MG63 (cell line): ENCODE measurements at places on chromosomes 5 and 9. TPM values are rescaled to one million over a fixed set of nuclear protein-coding genes. Genes with fewer than 3 reads are reported as not detected.

DNA sequence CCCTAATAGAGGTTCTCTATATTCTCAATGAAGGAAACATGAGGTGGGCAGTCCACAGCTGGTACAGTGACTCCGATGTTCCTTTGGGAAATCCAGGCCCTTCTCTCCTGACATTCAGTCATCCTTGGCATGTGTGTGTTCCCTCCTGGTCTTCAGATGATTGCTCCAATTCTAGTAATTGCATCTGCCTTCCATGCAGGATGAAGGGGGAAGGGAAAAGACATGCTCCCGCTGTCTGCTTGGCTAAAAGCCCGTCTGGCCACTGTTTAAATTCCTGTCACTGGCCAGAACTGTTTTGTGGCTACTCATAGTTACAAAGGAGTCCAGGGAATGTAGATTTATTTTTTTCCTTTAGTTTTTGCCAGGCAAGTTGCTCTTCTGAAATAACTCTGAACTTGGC, 65.0 kb downstream of the MAST4 start:
- peak; percentile 79 for DNase-seq

DNA sequence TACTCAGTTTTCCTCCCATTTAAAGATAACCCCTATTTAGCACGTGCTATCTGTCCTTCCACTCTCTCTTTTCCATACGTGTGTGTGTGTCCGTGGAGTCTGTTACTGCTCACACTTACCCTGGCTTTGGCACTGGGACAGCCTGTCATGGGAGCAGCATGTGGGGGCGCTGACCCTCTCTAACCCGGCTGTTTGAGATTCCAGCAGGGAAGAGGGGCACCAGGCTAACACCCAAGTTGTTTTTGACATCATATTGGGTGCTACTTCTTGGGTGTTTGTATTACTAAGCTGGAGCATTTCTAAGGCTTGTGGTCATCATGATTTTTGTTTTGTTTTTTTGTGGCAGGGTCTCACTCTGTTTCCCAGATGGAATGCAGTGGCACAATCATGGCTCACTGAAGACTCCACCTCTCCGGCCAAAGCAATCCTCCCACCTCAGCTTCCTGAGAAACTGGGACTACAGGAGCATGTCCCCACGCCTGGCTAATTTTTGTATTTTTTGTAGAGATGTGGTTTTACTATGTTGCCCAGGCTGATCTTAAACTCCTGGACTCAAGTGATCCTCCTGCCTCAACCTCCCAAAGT, 56.9 kb upstream of the SIMC1 start:
- no peak for DNase-seq

DNA sequence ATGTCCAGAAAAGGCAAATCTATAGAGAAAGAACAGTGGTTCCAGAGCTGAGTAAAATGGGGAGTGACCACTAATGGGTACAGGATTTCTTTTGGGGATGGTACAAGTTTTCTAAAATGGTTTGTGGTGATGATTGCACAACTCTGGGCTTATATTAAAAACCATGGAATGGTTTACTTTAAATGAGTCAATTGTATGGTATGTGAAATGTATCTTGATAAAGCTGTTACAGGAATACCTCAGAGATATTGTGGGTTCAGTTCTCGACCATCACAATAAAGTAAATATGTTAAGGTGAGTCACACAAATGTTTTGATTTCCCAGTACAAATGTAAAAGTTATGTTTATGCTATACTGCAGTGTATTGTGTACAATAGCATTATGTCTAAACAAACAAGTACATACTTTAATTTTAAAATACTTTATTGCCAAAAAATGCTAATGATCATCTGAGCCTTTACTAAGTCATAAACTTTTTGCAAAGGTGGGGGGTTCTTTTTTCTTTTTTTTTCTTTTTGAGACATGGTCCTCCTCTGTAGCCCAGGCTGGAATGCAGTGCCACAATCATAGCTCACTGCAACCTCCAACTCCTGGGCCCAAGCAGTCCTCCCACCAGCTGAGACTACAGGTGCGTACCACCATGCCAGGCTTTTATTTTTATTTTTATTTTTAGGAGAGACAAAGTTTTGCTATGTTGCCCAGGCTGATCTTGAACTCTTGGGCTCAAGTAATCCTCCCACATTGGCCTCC, 65.9 kb downstream of the SHOC1 start:
- peak; percentile 11 for DNase-seq

DNA sequence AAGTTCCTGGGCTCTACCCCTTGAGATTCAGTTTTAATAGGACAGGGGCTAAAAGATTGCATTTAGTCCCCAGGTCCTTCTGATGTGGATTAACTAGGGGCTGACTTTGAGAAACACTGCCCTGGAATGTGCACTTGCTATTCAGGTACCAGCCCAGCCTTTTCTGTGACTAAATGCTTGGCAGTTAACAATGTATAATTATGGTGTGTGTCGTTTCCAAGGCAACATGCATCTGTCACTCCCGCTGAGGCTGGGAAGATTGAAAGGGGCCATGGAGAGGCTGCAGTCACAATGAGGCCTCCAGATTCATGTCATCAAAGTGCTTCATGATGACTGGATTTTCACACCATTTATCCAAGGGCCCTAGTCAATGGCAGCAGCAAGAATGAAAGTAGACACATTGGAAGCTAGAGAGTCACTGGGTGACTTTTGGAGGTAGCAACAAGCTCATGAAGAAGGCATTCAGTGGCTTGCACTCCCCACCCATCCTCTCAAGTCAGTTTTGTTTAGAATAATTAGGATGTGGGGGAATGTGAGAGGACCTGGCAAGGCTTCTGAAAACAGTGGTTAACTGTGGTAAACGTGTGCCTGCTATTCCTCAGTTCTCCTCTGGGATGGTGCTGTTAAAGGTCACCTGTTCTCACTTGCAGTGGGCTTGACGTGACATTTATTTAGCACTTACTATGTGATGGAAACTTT, 28.3 kb downstream of the RAI14 start:
- DNase-seq, result peak; percentile 54

DNA sequence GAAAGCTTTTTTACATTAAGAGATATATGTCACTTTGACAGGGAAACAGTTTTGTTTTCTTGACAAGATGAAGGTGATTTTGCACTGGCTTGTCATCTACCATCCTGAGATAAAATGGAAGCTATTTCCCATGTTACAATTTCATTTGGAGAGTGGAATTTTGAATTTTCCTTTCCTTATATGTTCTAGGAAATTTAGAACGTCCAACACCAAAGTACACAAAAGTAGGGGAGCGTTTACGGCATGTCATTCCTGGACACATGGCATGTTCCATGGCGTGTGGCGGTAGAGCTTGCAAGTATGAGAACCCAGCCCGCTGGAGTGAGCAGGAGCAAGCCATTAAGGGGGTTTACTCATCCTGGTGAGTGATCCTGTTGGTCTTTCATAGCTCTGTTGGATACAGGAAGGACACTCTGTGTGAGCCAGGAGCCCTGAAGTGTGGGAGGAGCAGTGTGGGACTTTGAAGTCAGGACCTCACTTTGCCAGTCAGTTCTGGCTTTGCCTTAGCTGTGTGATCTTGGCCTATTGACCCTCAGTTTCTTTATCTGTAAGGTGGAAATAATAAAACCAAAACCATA, 887 bp downstream of the PTPDC1 start:
- DNase-seq, result peak; percentile 65

- no peak for DNase-seq
Measured at GRCh38 chr5:21594566-21594965, 1258.6 kb downstream of the CDH12 start.

DNA sequence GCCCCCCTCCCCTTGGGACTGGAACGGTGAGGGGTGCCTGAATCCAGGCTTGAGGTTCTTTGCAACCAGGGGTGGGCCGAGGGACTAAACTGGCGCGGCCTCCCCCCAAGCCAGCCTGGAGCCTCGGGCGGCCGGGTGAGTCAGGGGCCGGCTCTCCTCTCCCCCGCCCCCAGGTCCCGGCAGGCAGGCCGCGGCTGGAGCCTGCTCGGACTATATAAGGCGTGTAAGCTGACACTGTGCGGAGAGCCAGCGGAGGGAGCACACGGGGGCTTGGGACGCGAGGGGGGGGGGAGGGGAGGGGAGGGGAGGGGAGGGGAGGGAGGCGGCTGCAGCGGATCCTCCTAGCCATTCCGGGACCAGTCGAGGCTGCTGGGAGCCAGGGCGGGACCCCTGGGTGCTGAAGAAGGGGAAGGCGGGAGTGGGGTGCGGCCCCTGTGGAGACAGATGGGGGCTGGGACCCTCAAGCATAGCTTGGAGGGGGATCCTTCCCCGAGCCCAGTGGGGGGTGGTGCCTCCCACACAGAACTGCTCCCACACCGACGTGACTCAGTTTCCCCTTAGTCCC, 595 bp downstream of the PDLIM7 start:
- DNase-seq, result peak; percentile 96

- DNase-seq, result no peak
Measured at GRCh38 chr5:57406641-57407040, 76.0 kb downstream of the ACTBL2 start.

Gene SVEP1
- 38.1 and 40.0 TPM in 2 replicates for total RNA-seq
